ENCODE measurements at places on chromosomes 5 and 9.

DNA sequence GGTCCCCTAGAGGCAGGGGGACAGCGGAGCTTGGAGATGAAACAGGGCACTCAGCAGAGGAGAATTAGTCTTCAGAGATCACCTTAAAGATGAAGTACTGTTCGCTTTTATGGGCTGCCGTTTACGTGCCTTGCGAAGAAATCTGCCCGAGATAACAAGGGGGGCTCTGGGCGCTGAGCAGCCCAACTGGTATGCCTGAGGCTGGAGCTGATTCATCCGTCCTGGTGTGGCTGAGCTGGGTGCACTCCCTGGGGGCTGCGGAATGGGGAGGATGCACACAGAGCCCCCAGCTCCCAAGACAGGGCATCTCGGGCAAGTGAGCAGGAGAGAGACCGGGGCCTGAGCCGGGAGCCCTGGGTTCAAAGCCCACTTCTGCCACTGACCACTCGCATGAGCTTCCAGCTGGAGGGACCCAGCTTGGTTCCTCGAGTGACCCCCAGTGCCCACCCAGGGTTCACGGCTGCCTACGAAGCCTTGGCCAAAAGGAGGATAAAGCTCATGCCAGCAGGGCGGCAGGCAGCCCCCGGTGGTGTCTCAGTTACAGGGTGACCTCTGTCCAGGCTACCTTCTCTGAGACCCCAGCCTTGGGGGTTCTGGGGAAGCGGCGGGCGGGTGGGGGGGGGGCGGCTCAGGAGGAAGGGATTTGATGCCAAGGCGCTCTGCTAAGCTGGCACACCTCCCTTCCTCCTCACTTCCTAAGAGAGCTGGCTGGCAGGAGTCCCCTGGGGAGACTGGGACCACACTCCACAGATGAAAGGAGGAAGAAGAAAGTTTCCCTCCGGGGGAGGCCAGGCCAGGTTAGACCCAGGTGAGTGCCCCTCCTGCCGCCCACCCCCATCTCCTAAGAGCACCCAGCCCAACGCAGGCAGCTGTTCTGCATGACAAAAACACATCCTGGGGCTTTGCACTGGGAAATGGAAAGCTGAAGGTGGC is 5.7 kb downstream of the FIBCD1 start:
- no peak for DNase-seq

DNA sequence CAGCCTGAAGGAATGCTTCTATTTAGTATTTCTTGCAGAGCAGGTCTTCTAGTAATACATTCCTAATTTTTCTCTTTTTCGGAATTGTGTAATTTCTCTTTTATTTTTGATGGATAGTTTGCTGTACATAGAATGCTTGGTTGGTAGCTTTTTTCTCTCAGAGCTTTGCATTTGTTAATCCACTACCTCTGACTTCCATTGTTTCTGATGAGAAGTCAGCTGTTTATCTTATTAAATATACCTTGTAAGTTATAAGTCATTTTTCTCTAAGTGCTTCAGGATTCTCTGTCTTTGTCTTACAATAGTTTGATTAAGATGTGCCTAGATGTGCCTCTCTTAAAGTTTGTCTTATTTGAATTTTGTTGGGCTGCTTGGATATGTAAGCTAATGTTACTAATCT is 101.9 kb downstream of the HTR1A start:
- DNase-seq: no peak

- DNase-seq: no peak
These were observed 14.3 kb downstream of the JADE2 start for GRCh38 chr5:134539732-134540131.

DNA sequence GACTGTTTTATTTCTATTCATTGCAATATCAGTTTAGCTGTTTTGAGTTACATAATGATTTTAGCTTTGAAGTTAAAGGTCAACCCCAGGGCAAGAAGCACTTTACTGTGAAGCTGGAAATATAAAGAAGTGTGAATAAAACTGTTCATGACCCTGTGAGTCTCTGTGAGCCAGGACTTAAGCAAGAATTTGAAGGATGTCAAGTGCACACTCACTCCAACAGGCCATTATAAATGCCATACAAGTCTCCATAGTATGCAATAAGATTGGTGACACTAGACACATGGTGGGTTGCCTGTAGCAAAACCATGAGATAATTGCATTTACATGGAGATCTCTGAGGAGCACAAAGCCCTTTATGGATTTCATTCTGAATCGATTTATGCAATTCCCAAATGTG is 318.7 kb upstream of the ITGA1 start:
- no peak for DNase-seq

DNA sequence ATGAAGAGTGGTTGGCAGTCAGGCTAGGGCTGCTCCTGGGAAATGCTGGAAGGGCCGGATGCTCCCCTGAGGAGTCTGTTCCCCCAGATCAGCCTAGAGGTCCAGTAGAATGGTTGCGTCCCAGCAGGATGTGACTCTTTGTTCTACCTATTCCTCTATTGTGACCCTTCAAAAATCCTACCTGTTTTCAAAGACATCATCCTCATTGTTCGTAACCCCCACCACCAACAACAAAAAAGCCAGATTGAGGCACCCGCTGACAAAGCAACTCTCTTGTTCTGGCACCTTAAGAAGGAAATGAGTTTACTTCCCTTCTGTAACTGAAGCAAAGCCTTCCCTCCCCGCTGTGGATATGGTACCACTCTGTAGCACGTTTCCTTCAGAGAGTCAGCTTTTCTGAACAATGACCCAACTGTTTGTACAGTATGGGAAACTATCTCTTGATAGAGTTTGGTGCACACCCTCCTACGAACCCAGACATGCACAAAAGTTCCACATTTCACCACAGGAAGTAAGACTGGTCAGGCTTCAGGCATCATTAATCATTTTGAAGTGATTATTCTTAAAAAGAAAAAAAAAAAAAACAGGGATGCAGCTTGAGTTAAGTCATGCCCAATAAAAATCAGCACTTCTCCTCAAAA is 207.2 kb downstream of the ENC1 start:
- DNase-seq: no peak

DNA sequence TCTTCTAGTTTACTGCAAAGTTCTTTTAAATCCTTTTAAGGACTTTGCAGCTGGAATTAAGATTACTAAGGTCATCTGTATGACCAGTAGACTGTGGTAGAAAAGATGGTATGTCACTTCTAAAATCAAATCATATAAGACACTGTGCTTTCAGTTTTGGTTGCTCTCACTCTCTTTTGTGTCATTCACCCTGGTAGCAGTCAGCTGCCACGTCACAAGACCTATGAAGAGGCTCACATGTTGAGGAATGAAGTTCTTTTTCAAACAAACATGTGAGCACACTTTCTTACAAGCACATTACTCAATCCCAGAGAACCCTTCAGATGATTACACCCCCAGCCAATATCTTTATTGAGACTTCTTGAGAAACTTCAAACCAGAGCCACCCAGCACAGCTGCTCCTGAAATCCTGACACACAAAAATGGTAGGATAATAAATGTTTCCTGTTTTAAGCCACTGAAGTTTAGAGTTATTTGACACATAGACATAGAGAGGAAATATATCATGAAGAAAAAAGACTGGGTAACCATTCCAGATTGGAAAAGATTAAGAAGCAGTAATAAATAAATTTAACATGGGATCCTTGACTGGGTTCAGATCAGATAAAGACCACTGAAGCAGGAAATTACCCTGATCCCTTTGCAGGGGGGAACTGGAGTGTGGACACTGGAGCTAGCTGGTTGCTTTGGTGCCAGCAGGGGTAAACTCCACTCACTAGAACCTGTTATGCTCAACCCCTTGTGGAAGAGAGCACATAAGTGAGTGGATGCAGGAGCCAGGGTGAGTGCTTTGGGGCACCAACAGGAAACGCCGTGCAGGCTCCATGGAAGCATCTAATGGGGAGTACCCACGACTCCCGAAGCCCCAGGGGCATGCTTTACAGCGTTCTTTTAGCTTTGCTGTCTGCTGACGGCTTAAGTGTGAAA is 64.1 kb downstream of the SLCO4C1 start:
- DNase-seq: no peak

DNA sequence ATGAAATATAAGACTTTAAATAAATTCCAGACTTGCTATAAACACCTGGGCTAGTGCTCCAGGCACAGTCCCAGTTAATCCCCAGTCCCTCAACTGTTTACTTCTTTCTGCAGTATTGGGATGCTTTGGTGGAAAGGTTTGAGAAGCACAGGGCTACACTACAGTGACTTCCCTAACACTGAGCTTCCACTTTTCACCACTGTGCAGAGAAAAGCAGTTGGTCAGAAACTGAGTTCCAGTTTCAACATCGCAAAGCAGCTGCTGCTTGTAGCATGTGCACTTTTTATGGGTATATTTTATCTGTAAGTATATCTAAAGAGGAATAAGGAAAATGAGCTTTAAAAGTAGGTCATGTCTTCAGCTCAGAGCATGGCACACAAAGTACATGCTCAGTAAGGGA is 339.7 kb downstream of the NTRK2 start:
- no peak for DNase-seq

- no peak for DNase-seq
These were observed 273.2 kb upstream of the CDH9 start for GRCh38 chr5:27311544-27311943.

- DNase-seq: no peak
These were observed 338.1 kb upstream of the SMC2 start for GRCh38 chr9:103755986-103756385.

- DNase-seq: no peak
These were observed 10.8 kb downstream of the SEPTIN8 start for GRCh38 chr5:132766020-132766805.

GRCh38 chr5:170176916-170177315 is 55.9 kb upstream of the C5orf58 start:
- DNase-seq: no peak

GRCh38 chr9:134492281-134492691 is 149.3 kb upstream of the COL5A1 start:
- no peak for DNase-seq

- no peak for DNase-seq
These were observed 83.9 kb downstream of the GOLPH3 start for GRCh38 chr5:32090026-32090754.

GRCh38 chr5:1511048-1511447 is 12.7 kb downstream of the LPCAT1 start:
- DNase-seq: no peak

- DNase-seq: no peak
These were observed 10.4 kb downstream of the LRRC14B start for GRCh38 chr5:201672-202071.

DNA sequence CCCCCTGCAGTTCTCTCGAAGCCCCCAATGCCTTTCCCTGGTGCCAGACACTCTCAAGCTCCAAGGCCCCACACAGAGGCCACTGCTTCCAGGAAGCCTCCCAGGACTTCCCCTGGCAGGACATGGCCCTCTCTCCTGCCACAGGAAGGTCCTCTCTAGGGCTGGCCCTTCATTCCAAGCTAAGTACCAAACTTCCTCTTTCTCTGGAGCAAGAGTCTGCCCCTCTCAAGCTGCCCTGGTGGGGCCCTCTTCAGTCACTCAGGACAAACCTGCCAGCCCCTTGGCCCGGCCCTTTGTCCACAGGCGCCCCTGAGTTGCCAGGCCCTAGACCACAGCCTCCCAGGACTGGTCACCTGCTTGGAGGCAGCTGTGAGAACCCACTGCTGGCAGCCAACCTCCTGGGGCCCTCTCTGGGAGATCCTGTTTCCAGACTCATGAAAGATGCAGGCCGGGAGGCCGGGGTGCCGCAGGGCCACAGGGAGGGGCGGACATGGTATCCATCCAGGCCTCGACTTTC is 6.6 kb downstream of the NINJ1 start:
- no peak for DNase-seq

GRCh38 chr5:90554358-90555006 is 4.1 kb upstream of the ADGRV1 start:
- no peak for DNase-seq

DNA sequence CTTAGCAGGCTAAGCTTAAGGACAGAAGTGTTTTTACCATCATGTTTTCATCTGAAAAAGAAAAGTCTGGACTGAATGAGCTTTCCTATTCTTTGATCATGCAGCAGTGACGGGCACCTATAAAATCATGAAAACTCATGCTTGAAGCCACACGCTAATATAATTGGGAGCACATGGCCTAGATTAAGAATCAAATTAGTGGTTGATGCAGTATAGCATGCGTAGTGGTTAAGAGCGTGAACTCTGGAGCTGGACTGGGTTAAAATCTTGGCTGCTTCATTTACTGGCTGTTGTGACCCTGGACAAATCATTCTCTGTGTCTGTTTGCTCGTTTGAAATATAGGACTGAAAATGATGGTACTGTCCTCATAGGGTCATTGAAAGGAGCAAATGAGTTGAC is 49.9 kb upstream of the IL13 start:
- no peak for DNase-seq

GRCh38 chr5:83531661-83532060 is 60.1 kb downstream of the VCAN start:
- DNase-seq: no peak

DNA sequence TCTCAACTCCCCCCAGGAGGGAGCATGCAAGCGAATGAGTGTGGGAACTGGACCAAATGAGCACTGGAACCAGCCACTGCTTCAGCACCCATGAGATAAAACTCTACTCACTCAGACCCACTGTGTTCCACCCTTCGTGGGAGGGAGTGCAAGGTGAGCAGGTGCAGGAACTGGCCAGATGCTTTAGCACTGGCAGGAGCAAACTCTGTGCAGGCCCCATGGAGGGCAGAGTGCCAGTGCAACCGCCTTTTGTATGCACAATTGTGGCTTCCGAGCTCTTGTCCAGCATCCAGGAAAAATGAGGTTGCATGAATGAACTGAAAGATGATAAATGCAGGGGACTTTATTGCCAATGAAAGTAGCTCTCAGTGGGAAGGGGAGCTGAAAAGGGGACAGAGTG is 67.4 kb upstream of the CCDC112 start:
- DNase-seq: no peak
